Esophagus mucosa (tissue), 1 donor: ENCODE measurements at places on chromosomes 4 and X.

- peak; percentile 51 for ATAC-seq
Measured at GRCh38 chr4:150010525-150011126, 67.6 kb upstream of the DCLK2 start.

DNA sequence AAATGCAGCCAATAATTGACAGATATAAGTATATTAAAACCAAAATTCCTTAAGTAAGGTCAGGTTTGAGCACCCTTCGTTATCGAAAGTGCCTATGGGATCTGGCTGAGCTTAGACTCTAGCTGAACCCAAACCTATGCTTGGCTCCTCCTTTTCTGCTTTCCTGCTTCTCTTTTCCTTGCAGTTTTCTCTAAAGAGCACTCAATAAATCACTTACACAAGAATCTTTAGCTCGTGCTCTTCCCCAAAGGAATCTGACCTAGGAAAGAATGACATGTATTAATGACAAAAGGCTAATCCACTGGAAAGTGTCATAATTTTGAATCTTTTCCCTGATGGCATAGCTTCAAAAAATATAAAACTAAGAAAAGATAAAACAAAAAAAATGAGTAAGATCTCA lies 282.7 kb downstream of the DKK2 start:
- no peak for ATAC-seq

- no peak for ATAC-seq
Measured at GRCh38 chrX:66020631-66021334, 19.1 kb downstream of the VSIG4 start.

- ATAC-seq: no peak
Measured at GRCh38 chr4:55177461-55177860, 52.1 kb upstream of the KDR start.

DNA sequence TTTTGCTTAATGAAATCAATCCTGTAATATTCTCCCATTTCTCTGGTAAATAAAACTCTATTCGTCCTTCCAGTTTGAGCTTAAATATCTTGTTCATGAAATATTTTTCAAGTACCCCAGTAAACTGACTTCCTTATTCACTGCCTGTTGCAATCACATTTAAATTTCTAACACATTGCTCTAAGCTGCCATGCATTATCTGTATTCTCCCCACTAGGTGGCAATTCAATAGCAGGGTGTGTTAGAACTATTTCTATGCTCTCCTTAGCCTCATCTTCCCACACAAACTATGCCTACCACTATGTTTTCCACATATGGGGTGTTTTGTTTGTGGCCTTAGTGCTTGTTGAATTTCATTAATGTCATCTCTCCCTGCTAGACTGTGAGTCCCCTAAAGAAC lies 377.1 kb upstream of the HS3ST1 start:
- ATAC-seq: peak; percentile 45

DNA sequence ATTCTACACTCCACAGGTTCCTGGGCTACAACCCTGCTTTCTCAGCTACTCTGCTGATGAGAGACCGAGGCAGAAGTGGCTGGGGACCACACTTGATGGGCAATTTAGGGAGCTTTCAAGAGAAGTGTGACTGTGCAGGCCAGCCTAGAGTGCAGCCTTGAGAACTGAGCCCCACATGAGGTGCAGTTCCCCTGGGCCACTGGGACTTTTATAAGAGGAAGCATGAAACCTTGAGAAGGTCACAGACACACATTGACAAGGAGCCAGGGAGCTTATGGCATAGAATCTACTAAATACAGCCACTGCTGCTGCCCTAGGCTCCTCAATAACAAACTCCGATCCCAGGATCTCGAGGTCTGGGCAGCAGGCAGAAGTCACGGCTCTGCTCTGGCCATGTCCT lies 13.1 kb downstream of the C4orf50 start:
- ATAC-seq: no peak

DNA sequence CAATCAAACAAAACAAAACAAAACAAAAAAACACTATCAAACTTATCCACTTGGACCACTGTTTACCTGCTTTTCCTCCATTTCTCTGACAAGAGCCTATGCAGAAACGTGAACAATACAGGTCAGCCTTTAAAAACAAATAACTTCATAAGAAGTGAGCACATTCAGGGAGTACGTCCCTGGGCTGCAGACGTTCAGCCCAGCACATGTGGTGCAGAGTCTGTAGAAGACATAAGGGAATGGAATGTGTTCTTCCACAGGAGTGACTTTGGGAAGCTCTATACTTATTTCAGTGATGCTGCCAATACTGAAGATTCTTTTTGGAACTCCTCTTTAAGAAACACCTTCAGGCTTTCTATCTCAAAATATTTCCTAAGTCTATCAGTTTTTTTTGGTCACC lies 120.6 kb downstream of the SPRY1 start:
- ATAC-seq: no peak

GRCh38 chr4:180455226-180455625 lies 1788.0 kb upstream of the TENM3 start:
- ATAC-seq: no peak

- peak; percentile 73 for ATAC-seq
Measured at GRCh38 chrX:15512401-15512965, 11.9 kb downstream of the BMX start.

GRCh38 chrX:8432396-8432795 lies 32.2 kb upstream of the VCX3B start:
- no peak for ATAC-seq

- no peak for ATAC-seq
Measured at GRCh38 chr4:22672519-22672918, 20.2 kb upstream of the GBA3 start.
